B cell (primary cell): ENCODE measurements at places on chromosomes 12 and 14.

GRCh38 chr12:50806176-50806575, 36.5 kb upstream of the TMPRSS12 start:
- no peaks in the 10 kb centered on the region for H3K27me3 ChIP-seq
- H3K4me3 ChIP-seq, result no peak overlapping the region
- peaks cover 11% of the 10 kb centered on the region for H3K36me3 ChIP-seq
- no peak overlapping the region for H3K27ac ChIP-seq

DNA sequence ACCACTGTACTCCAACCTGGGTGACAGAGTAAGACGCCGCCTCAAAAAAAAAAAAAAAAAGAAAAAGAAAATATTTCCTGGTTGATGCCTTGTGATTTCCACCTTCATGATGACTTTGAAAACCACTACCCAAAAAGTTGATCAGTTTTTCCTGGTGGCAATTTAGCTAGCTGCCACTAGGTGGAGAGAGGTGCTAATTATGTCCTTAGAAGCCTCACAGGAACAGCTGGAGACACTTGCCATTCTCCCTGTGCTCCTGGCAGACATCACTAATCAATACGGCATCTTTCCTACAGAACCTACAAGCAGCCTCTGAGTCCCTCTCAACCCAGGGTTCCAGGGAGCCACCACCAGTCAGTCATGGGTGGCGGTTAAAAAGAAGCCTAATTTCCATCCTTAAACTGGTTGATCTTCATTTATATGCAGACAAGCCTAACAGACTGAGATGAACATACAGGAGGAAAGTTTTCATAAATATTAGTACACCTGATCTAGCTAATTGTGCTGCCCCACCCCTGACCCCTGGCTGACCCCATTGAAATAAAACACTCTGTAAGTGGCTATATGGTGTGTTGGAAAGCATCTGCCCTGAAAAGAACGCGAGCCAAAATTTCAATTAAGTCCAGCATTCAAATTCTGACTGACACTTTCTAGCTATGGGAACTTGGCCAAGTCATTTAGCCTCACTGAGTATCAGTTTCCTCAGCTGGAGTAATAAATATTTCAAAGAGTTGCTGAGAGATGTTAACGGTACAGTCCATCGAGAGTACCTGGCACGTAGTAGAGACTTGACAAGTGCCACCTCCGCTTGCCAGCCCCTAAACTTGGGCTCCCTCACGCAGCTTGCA, 6.2 kb upstream of the OAS1 start:
- H3K27ac ChIP-seq, result no peak overlapping the region
- H3K36me3 ChIP-seq, result no peaks in the 10 kb centered on the region
- H3K27me3 ChIP-seq, result no peaks in the 10 kb centered on the region
- H3K4me1 ChIP-seq, result peaks cover 8% of the 10 kb centered on the region
- no peak overlapping the region for H3K4me3 ChIP-seq

DNA sequence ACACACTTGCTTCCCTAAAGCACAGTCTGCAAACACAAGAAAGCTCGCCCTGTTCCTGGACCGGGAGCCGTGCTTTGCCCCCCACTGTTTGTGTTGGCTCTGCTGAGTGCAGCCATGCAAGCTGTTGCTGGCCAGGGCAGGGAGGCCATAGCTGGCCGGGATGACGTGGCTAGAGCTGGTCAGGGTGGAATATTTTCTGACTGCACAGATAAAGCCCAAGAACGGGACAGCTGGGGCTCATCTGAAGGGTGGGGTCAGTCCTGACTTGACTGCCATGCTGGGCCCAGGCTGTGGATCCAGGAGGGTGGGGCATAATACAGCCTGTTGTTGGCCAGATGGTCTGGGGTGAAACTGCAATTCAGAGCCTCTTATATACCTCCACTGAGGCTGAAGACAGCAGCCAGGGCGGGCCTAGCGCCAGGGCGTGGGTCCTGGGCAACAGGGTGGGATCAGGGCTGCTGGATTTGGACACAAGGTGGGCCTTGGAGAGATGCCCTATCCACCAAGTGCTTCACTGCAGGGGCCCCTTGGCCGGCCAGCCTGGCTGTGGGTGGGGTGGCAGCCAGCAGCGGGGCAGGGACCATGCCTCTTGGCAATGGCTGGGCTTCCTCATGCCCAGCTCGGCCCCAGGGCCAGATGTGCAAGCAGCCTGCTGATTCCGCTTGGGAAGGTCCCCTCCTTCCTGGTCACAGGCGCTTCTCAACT, 14.8 kb downstream of the KMT5A start:
- H3K27ac ChIP-seq, result no peak overlapping the region
- H3K36me3 ChIP-seq, result peaks cover 16% of the 10 kb centered on the region
- no peak for DNase-seq
- H3K4me1 ChIP-seq, result no peaks in the 10 kb centered on the region
- H3K27me3 ChIP-seq, result no peaks in the 10 kb centered on the region

- H3K36me3 ChIP-seq, result no peaks in the 10 kb centered on the region
- DNase-seq, result no peak
- no peak overlapping the region for H3K4me3 ChIP-seq
- no peaks in the 10 kb centered on the region for H3K27me3 ChIP-seq
- no peak overlapping the region for H3K27ac ChIP-seq
Observed at GRCh38 chr12:50572760-50573159, 68.0 kb downstream of the DIP2B start.

GRCh38 chr14:89977668-89978067, 21.9 kb downstream of the TDP1 start:
- no peaks in the 10 kb centered on the region for H3K4me1 ChIP-seq
- no peak overlapping the region for H3K4me3 ChIP-seq
- no peaks in the 10 kb centered on the region for H3K27me3 ChIP-seq
- no peak overlapping the region for H3K27ac ChIP-seq

- DNase-seq, result no peak
- H3K27me3 ChIP-seq, result no peaks in the 10 kb centered on the region
- peak overlapping the region; percentile 61 for H3K27ac ChIP-seq
- peaks cover 16% of the 10 kb centered on the region for H3K4me1 ChIP-seq
Observed at GRCh38 chr14:105247715-105248367, 492 bp upstream of the BTBD6 start.

- no peaks in the 10 kb centered on the region for H3K36me3 ChIP-seq
- peaks cover 30% of the 10 kb centered on the region for H3K4me1 ChIP-seq
- H3K27me3 ChIP-seq, result no peaks in the 10 kb centered on the region
Observed at GRCh38 chr14:105931808-105932483, 405.6 kb downstream of the TMEM121 start.

- no peaks in the 10 kb centered on the region for H3K4me1 ChIP-seq
- H3K36me3 ChIP-seq, result no peaks in the 10 kb centered on the region
- DNase-seq, result no peak
- H3K4me3 ChIP-seq, result no peak overlapping the region
- no peaks in the 10 kb centered on the region for H3K27me3 ChIP-seq
Observed at GRCh38 chr12:114841557-114842251, 157.7 kb upstream of the TBX3 start.

DNA sequence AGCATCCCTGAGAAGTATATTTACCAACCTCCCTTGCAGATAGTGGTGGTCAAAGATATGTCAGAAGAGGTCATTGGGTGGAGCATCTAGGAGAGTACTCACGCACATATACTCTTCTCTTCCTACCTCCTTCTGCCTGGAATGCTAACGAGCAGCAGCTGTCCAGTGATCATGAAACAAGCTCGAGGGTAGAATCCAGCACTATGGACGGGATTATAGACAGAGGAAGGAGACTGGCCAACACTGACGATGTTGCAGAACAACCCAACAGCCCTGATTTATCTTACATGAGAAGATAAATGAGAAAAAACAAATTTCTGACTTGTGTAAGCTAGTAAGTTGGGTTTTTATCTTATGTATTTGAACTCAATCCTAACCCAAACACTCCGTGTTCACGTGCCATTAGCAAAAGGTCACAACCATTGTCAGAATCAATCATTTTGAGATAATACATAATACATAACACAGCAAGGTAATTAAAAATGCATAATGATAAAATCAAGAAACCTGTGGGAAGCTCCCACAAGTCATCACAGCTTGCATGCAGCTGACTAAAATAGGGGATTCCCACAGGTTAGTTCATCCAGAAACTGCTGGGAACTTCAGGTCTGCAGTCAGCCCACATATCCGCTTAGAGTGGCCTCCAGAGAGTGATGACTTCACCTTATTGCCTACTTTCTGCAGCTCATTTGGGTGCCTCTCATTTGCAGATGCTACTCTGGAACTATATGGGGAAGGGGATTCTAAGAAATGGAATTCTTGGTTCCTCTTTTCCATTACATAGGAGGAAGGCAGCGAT, 36.3 kb upstream of the STK38L start:
- no peak overlapping the region for H3K4me3 ChIP-seq
- no peak overlapping the region for H3K27ac ChIP-seq

DNA sequence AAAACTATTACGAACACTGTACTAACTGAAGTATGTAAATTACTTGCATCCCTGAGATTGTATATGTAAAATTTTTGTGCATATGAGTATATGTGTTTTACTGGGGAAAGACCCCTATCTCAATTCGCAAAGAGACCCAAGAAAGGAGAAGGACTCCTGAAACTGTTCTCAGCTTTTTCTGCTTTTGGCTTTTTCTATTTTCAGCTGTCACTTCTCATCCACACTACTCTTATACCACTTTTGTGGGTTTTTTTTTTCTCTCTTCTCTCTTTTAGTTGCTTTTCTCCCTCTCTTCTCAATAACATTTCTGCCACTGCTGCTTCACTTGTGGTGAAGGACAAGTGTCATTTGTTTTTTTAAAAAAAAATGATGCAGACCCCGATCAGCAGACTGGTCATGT, 39.8 kb downstream of the NIN start:
- no peaks in the 10 kb centered on the region for H3K36me3 ChIP-seq
- H3K27me3 ChIP-seq, result no peaks in the 10 kb centered on the region
- H3K4me3 ChIP-seq, result peak overlapping the region; percentile 41
- DNase-seq, result no peak
- peak overlapping the region; percentile 42 for H3K27ac ChIP-seq

DNA sequence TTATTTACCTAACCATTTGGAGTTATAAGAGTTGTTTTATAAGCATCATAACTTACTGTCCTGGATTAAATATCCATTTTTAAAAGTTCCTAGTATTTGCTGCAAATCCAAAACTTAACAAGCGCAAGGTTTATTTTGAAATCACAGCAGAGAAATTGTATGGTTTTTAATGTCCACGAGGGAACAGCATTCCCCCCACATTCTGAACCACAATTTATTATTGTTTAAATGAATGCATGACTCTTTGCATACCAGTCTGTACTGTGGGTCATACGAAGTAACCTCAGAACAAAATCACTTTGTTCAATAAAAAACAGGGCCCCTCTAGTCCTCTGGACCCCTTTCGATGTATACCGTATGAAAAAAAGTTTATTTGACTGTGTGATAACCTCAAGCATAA, 75.9 kb downstream of the DACT1 start:
- H3K36me3 ChIP-seq, result no peaks in the 10 kb centered on the region
- H3K27me3 ChIP-seq, result no peaks in the 10 kb centered on the region
- H3K4me1 ChIP-seq, result no peaks in the 10 kb centered on the region

DNA sequence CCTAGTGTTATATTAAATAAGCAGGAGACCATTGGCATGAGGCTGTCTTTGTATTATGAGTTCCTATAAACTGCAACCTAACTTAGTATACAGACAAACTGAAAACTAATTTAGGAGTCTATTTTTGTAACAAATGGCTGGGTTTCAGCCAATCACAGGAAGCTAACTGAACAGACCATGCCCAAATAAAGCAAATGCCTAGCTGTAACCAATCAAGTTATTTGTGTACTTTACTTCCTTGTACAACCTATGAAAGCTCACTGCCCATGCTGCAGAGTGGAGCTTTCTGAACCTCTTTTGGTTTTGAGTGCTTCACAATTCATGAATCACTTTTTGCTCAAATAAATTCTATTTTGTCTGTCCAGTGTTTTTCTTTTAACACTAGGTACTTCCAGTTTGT, 41.6 kb downstream of the GUCY2C start:
- H3K27ac ChIP-seq, result no peak overlapping the region
- no peak for DNase-seq
- H3K27me3 ChIP-seq, result no peaks in the 10 kb centered on the region
- H3K36me3 ChIP-seq, result no peaks in the 10 kb centered on the region

DNA sequence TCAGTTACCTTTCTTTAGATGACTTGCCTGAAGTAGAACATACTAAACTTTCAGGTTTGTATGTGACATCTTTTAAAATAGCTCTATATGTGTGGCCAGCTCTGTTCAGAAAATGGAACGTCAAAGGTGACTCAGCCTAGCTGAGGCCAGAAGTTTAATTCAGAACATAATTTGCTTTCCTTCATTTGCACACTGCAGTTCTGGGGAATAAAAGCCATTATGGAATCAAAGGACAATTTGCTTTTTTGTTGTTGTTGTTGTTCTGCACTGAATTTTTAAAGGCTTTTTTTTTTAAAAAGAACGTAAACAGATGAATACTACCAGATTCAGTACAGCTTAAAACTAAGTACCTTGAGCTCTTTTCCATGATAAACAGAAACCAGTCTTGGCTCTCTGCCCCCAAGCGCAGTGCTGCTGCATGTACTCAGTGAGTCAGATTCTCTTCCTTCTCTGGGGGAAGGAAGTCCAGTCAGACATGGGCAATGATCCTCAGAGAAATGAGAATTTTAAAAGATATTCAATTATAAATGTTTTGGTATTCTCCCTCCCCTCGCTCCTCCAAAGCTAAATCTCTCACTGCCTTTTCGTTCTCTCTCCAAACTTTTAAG, 644.2 kb downstream of the NOVA1 start:
- H3K4me3 ChIP-seq, result no peak overlapping the region
- DNase-seq, result no peak
- H3K27ac ChIP-seq, result no peak overlapping the region
- no peaks in the 10 kb centered on the region for H3K36me3 ChIP-seq

DNA sequence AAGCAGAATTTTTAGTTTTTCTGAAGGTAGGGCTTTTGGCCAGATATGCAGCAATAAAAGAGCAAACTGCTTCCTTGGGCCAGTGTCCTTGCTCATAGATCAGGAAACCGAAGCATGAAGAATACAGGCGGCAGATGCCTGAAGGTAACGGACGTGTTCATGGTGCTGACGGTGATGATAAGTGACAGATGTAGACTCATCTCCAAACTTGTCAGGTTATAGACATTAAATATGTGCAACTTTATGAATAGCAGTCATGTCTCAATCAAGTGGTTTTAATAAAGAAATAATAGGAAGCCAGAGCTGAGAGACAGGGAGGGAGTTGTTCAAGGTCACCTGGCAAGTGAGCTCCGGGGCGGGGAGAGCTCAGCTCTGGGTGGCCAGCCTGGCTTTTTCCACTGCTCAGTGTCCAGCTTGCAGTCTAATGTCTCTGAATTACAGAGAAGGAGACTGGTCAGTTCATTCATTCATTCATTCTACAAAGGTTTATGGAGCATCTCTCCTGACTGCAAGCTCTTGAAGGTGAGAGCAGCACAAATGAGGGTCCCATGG, 1.0 kb downstream of the SERPINA5 start:
- no peaks in the 10 kb centered on the region for H3K27me3 ChIP-seq
- no peak overlapping the region for H3K4me3 ChIP-seq
- no peak for DNase-seq
- H3K36me3 ChIP-seq, result no peaks in the 10 kb centered on the region
- no peak overlapping the region for H3K27ac ChIP-seq

- peak overlapping the region; percentile 45 for H3K27ac ChIP-seq
- no peak overlapping the region for H3K4me3 ChIP-seq
- no peaks in the 10 kb centered on the region for H3K27me3 ChIP-seq
- peaks cover 17% of the 10 kb centered on the region for H3K4me1 ChIP-seq
- peak; percentile 88 for DNase-seq
Observed at GRCh38 chr12:31859232-31859977, 99.8 kb upstream of the RESF1 start.

GRCh38 chr12:85803231-85803630, 33.0 kb downstream of the RASSF9 start:
- no peak for DNase-seq
- no peak overlapping the region for H3K27ac ChIP-seq
- no peaks in the 10 kb centered on the region for H3K27me3 ChIP-seq
- no peaks in the 10 kb centered on the region for H3K36me3 ChIP-seq
- no peak overlapping the region for H3K4me3 ChIP-seq

GRCh38 chr14:104280902-104281767, 142.7 kb downstream of the KIF26A start:
- no peak for DNase-seq
- no peak overlapping the region for H3K27ac ChIP-seq
- H3K4me3 ChIP-seq, result no peak overlapping the region
- H3K4me1 ChIP-seq, result no peaks in the 10 kb centered on the region
